Fibroblast of lung (primary cell): ENCODE measurements at places on chromosomes 5 and 9. TPM values are rescaled to one million over a fixed set of nuclear protein-coding genes. Genes with fewer than 3 reads are reported as not detected.

GRCh38 chr9:117211280-117211679, 203.6 kb downstream of the ASTN2 start:
- no peak for DNase-seq
- H3K4me3 ChIP-seq, result no peak overlapping the region
- no peaks in the 10 kb centered on the region for H3K36me3 ChIP-seq
- no peak overlapping the region for H3K27ac ChIP-seq

DNA sequence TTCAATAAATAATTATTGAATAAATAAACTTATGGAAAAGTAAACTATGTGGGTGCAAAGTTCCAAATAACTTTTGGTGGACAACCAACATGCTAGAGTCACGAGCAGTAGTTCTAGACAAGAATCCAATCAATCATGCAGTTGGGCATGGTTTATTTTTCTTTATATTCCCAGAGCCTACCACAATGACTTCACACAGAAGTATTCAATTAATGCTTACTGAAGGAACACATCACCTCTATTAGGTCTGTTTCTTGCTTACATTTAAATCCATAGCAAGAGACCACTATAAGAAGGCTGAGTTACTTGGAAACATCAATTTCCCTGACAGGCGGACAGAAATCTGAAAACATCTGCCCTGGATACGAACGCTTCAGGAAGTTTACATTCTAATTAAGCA, 214.2 kb downstream of the TMEM232 start:
- no peaks in the 10 kb centered on the region for H3K4me1 ChIP-seq
- no peak overlapping the region for H3K27ac ChIP-seq
- H3K36me3 ChIP-seq, result no peaks in the 10 kb centered on the region
- H3K27me3 ChIP-seq, result no peaks in the 10 kb centered on the region
- no peak for DNase-seq

- no peaks in the 10 kb centered on the region for H3K36me3 ChIP-seq
- peak overlapping the region; percentile 61 for H3K27ac ChIP-seq
- H3K4me3 ChIP-seq, result no peak overlapping the region
- DNase-seq, result peak; percentile 93
Measured at GRCh38 chr5:126003309-126003708, 419.9 kb upstream of the GRAMD2B start.

FAT2 gene
- under 0.01 TPM in 2 replicates for total RNA-seq

GRCh38 chr9:83313781-83314180, 224.4 kb downstream of the FRMD3 start:
- DNase-seq, result no peak
- H3K27me3 ChIP-seq, result no peaks in the 10 kb centered on the region
- no peaks in the 10 kb centered on the region for H3K36me3 ChIP-seq

SETX gene
- total RNA-seq, result 78.1 and 78.3 TPM in 2 replicates

ADAMTS12 gene
- 6.4 and 10.7 TPM in 2 replicates for total RNA-seq

ARHGEF39 gene
- total RNA-seq, result under 0.01 and 0.66 TPM in 2 replicates

DNA sequence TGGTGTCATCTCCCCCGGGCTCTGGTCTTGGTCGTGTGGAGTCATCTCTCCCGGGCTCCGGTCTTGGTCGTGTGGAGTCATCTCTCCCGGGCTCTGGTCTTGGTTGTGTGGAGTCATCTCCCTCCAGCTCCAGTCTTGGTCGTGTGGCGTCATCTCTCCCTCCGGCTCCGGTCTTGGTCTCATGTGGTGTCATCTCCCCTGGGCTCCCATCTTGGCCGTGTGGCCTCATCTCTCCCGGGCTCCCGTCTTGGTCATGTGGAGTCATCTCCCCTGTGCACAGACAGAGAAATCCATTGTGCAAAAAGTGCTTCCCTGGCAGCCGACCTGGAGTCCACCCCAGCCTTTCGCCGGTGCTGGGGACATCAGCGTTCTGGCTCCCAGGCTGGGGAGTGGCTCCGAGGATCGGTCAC, 91.1 kb upstream of the CACNA1B start:
- no peaks in the 10 kb centered on the region for H3K4me1 ChIP-seq
- peaks cover 16% of the 10 kb centered on the region for H3K36me3 ChIP-seq
- no peaks in the 10 kb centered on the region for H3K27me3 ChIP-seq
- H3K4me3 ChIP-seq, result no peak overlapping the region
- H3K27ac ChIP-seq, result no peak overlapping the region

- peak overlapping the region; percentile 73 for H3K27ac ChIP-seq
- H3K27me3 ChIP-seq, result no peaks in the 10 kb centered on the region
- peak; percentile 45 for DNase-seq
- peak overlapping the region; percentile 89 for H3K4me3 ChIP-seq
- H3K4me1 ChIP-seq, result peaks cover 8% of the 10 kb centered on the region
Measured at GRCh38 chr9:20620650-20621470, 1.4 kb downstream of the MLLT3 start.

DNA sequence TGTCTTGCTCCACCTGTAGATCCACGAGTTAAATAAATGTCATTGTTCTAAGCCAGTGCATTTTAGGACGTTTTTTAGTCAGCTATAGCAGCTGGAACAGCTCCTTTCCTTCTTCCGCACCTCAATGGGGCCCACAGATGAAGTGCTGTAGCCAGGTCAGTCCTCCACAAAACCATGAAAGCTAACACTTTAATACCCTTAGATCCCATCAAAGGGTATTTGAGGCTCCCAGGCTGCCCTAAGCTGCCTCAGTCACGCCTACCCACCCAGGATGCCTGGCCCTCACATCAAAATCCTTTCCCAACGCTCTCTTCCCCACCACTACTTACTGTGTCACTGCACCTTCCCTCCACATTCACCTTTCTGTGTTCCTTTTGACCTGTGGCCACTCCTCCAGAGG, 44.1 kb upstream of the ACO1 start:
- no peak for DNase-seq
- H3K27ac ChIP-seq, result no peak overlapping the region
- no peak overlapping the region for H3K4me3 ChIP-seq
- H3K4me1 ChIP-seq, result no peaks in the 10 kb centered on the region
- H3K36me3 ChIP-seq, result no peaks in the 10 kb centered on the region

SH2D3C gene
- total RNA-seq, result 0.26 TPM in 1 of 2 replicates, not detected in the other

DNA sequence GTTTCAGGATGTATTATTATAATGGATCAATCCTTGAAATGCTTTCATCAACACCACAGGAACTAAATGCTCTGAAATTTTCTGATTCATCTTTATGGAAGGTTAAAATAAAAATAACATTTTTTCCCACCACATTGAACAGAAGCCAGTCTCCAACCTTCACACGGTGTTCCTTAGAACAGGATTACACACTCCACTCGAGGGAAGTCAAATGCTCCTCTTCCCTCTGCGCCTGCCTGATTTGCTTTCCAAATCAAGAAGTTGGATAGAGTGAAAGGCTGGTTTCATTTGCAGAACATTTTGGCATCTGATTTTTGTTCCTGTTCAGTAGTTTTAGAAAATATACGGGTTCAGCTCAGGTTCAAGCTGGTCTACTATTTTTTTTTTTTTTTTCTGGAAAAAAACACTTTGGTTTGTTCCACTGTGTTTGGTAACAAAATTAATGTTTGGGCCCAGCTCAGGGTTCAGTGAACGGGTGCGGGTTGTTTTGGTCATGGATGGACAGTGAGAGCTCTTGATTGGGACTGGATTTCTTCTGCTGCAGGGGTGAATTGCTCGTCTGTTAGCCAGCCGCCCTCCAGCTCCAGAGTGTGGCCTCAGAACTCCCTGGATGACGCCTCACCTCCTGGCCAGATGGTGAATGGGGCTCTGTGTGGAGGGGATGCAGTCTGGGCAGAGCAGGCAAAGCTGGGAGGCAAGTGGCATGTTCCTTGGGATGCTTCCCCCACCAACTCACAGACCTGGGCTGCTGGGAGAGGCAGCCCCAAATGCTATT, 82.4 kb upstream of the STC2 start:
- no peak for DNase-seq
- no peaks in the 10 kb centered on the region for H3K27me3 ChIP-seq
- no peak overlapping the region for H3K27ac ChIP-seq
- no peak overlapping the region for H3K4me3 ChIP-seq
- H3K36me3 ChIP-seq, result no peaks in the 10 kb centered on the region

- H3K36me3 ChIP-seq, result no peaks in the 10 kb centered on the region
- no peak overlapping the region for H3K27ac ChIP-seq
- no peak overlapping the region for H3K4me3 ChIP-seq
- no peaks in the 10 kb centered on the region for H3K27me3 ChIP-seq
- no peak for DNase-seq
Measured at GRCh38 chr9:87609002-87609401, 111.3 kb downstream of the DAPK1 start.

GRCh38 chr5:132480042-132480441, 10.5 kb downstream of the IRF1 start:
- peaks cover 6% of the 10 kb centered on the region for H3K4me1 ChIP-seq
- H3K36me3 ChIP-seq, result peaks cover 12% of the 10 kb centered on the region
- no peaks in the 10 kb centered on the region for H3K27me3 ChIP-seq

DNA sequence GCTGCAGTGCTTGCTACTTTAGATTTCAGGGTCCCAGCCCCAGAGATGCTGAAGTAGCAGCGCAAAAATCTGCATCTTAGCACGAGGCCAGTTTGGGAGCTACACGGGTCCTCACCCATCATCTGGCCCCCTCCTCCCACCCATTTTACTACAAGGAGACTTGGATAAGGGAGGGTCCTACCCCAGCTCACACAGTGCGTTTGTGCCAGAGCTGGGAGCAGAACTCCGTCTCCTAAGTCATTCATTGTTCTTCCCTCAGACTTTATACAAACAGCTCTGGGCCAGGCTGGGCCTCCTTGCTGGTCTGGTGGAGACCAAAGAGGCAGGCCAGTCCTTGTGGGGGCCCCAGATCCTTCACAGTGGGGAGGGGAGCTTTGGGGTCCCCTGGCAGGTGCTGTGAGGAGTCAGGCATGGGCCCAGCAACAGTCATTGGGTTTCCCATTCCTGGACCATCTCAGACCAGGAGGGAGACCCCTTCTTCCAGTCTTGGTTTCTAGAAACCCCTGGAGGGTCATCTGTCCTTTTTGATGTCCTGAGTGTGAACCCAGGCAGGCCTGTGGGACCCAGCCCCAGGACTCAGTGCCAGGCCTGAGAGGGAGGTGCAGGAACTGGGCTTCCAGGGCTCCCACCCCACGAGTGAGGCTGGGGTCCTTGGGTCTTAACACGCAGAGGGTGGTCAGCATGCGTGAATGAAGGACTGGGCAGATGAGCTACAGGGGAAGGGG, 2.3 kb upstream of the IL17B start:
- no peaks in the 10 kb centered on the region for H3K27me3 ChIP-seq
- no peak overlapping the region for H3K27ac ChIP-seq
- H3K4me3 ChIP-seq, result no peak overlapping the region

GRCh38 chr5:39273314-39273954, 54.1 kb upstream of the FYB1 start:
- H3K4me3 ChIP-seq, result no peak overlapping the region
- H3K4me1 ChIP-seq, result no peaks in the 10 kb centered on the region
- no peak for DNase-seq
- H3K27me3 ChIP-seq, result no peaks in the 10 kb centered on the region

DNA sequence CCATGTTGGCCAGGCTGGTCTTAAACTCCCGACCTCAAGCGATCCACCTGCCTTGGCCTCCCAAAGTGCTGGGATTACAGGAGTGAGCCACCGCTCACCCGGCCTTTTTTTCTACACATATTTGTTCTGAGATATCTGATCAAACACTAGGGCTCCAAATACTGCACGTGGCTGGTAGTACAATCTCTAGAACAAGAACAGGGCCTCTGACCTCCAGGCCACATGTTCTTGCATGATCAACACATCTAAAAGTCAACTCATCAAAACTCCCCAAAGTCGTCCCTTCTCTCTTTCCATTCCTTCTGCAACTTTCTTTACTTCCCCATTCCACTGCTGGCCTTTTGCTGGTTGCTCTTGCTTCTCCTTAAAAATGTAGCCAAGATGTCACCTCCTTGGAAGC, 113.3 kb upstream of the LHFPL2 start:
- no peak overlapping the region for H3K27ac ChIP-seq
- H3K27me3 ChIP-seq, result peaks cover 28% of the 10 kb centered on the region
- DNase-seq, result no peak
- H3K4me1 ChIP-seq, result peaks cover 7% of the 10 kb centered on the region
- H3K36me3 ChIP-seq, result no peaks in the 10 kb centered on the region
- H3K4me3 ChIP-seq, result no peak overlapping the region

GRCh38 chr9:130298662-130299279, 33.2 kb downstream of the HMCN2 start:
- H3K36me3 ChIP-seq, result no peaks in the 10 kb centered on the region
- no peak overlapping the region for H3K27ac ChIP-seq
